ENCODE measurements at places on chromosomes 1 and 21.

GRCh38 chr1:213687832-213688231 is 299.9 kb upstream of the PROX1 start:
- no peak for DNase-seq

DNA sequence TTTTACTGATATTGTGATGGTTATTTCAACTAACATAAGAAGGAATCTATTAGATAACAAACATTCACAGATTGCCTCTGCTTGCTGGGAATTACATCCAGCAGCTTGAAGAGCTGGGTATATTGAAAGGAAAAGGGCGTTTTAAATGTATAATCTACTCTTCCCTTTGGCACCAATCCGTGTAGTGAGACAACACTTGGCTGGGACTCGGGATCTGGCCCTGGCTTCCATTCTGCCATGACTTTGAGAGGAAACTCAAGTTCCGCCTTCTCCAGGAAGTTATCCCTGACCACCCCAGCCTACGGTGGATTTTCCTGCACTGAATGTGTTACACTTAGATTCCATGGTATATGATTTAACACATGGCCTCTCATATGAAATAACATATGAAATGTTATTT is 86.9 kb upstream of the UBE2U start:
- DNase-seq, result peak; percentile 14

- DNase-seq, result no peak
These were observed 126.0 kb upstream of the HMCN1 start for GRCh38 chr1:185608177-185608576.

DNA sequence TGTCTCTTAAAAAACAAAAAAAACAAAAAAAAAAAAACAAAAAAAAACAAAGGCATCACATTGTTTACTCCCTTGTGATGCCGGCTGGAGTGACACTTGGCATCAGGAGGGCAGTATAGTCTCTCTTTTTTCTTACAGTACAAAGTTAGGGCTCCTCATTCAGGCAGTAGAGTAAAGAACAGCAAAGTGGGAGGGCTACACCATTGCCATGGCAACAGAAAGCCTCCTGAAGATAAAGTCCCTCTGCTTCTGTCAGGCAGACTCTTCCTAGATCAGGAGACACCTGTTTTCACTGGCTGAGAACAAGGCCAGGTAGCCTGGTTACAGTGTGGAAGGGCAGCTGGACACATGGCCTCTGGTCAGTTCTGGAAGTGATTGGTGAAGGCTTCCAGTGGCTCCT is 41.3 kb upstream of the RAB3GAP2 start:
- DNase-seq, result no peak

DNA sequence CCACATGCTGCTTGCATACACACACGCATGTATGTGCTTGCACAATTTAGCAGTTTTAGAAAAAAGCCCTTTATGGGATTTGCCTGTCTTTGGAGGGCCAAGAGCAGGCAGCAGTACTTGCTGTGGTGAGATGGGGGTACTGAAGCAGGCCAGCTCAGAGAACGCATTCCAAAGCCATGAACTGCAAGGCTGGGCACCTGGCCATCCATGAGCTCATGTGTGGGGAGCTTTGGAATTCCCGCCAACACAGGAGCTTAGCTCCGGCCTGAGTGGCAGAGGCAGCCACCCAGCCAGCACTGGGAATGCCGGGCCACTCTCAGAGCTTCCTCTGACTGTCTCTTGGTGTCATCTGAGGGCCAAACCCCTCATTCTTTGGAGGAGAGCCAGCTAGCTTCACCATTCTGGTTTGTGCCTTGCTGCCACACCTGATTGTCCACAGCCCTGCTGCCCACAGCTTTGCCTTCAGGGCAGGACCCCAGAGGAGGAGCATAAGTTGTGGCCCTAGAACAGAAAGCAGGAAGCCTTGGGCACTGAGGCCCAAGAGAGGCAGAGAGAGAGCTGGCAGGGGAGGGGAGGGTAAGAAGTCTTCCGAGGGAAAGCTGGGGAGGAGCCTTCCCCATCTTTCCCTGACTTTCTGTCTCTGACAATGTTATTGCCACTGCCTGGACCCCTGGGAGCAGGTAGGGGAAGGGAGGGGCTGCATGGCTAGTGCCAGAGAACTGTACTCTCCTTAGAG is 92.1 kb upstream of the POU3F1 start:
- DNase-seq, result peak; percentile 54

Measured in dermis microvascular lymphatic vessel endothelial cell (primary cell).